ENCODE measurements at places on chromosomes 1 and 21.

DNA sequence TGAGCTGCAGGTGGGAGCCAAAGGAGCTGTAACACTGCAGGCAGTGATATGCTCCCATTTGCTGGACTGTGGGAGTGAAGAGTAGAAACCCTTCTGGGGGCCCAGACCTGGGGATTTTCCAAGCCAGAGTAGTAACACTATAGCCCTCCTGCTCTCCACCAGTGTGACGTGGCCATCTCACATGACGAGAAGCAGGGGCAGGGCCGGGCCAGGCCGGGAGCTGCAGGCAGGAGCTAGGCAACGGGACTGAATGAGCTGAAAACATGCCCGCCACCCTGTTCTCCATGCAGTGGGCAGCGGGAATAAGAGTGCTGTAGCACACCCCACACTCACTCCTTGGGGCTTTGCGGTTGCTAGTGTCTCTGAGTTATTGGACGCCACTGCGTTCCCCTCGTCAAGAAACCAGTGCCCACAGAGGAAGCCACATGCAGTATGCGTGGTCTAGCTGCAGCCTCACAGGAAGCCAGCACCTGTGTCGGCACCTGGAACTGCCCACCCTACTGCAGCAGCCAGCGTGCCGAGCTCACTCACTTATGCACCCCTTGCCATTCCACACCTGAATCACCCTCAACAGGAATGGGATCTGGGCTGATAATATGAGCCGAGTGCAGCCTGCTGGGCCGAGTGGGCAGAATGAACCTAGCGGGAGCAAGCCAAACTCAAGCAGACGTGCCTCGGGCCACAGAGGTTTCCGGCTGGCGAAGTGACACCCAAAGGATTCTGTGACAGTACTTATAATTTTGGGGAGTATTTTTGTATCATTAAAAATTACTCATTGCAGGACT is 1389.6 kb downstream of the KCNT2 start:
- DNase-seq, result no peak

DNA sequence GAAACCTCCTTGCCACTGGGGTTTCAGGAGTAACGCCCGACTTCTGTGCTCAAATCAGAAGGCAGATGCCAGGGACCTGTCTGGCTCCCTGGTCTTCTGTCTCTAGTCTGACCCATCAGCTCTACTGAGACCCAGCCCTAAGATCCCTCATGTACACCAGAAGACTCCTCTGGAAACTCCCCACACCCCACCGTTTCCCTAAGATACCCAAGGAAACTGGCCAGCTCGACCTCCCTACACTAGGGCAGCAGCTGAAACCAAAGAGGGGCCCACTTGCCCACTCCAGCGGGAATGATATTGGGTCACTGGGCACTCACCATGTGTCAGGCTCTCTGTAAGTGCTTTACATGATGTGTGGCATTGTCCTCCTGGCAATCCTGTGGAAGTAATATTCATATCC is 469 bp upstream of the S100A16 start:
- DNase-seq, result no peak

- DNase-seq, result no peak
Observed at GRCh38 chr1:160217481-160218051, 12.4 kb downstream of the PEA15 start.

DNA sequence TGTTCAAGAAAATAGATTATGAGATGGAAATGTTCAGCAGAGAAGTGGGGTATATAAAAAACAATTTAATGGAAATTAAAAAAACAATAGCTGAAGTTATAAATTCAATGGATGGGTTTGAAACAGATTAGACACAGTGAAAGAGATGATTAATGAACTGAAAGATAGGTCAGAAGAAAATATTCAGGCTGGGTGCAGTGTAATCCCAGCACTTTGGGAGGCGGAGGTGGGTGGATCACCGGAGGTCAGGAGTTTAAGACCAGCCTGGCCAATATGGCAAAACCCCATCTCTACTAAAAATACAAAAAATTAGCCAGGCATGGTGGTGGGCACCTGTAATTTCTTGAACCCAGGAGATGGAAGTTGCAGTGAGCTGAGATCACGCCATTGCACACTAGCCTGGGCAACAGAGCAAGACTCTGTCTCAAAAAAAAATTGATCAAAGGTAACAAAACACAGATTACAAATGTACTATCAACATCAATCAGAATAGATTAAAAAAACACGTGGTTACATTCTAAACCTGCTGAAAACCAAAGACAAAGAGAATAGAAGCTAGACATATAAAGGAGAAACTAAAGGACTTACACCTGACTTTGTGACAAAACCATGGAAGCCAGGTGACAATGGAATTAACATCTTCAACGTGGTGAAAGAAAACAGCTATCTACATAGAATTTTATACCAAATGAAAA is 4.8 kb upstream of the SUMO3 start:
- DNase-seq, result no peak

DNA sequence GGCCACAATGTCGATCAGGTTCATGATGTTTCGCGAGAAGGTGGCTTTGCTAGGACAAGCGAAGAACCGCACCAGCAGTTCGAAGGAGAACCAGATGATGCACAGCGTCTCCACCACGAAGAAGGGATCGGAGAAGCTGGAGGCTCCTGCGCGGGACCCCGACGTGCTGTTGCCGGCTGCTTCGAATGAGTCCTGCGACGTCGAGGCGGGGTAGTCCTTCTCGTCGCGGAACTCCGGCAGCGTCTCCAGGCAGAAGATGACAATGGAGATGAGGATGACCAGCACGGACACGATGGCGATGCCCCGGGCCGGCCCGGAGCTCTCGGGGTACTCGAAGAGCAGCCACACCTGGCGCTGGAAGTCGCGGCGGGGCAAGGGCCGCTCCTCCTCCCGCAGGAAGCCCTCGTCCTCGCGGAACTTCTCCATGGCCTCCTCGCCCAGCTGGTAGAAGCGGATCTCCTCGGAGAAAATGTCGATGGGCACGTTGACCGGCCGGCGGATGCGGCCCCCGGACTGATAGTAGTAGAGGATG is 869 bp downstream of the KCNA3 start:
- peak; percentile 19 for DNase-seq

DNA sequence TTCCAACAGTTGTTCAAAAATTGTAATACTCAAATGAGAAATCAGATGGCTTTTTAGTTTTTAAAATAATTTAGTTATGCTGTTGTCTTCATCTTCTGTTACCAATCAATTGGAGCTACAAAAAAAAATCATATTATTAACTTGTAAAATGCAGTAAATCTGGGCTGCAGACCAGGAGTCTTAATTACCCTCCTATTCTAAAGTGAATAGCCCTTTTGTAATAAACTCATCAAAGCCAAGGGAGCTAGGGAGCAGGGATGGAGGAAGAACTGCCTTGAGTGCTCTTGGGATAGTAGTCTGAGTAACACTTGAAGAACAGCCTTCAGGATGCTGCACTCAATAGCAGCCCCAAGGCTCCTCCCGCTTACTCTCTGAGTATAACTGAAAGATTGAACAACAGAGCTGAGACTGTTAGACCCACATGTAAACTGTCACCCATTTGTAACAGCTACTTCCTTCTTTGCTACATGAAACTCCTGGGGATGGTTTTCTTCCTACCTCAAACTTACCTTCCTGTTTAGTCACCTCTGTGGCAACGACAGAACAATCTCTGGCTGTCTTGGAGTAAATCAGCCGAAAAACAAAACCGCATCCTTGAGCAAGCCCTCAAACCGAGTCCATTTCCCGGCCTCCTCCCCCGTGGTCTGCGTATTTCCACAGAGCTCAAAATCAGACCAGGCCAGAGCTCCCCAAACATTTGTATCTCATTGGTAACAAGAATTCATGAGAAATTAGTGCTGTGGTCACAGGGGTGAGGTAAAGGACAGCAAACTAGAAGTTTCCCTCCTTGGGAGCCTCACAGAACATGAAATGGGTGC is 55.9 kb downstream of the CD58 start:
- peak; percentile 94 for DNase-seq

DNA sequence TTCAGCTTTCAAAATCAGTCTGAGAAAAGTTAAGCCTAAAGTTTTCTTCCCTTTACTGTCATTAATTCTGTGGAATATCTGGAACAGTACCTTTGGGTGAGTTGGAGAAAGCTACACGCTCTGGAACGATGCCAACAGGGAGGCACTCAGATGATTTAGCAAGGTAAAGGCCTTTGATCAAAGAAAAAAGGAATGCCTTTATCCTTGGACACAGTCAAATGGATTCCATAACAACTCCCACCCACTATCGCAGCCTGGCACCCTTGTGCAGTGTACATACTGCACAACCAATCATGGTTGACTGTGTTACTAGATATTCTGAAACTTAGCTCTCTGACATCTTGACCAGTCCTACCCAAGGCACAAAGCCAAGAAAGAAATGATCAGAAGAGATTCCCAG is 218.7 kb downstream of the PATJ start:
- DNase-seq, result no peak

DNA sequence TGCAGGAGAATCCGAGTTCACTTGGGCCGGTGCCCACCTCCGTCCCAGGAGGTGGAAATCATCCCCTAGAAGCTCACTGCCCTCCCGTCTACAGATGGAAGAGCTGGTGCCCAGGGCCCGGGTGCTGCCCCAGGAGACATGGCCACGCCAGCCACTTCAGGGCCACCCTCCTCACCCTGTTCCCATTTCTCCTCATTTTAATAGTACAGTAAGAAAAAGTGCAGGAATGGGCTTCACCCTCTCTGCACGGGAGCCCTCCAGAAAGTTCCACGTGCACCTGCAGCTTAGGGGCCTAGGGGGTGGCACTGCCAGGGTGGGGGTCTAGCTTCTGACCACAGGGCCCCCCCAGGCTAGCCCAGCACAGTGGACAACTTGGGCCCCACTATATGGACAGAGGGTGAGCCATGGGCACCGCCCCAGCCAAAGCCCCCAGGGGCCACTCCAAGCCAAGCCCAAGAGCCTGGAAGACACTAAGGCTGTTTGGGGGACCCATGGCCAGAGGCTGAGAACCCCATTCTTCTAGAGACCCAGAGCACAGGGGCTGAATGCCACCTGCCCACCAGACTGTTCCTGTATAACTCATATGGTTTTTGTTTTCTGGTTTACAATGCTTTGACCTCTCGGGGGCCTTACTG is 3.4 kb upstream of the FTCD start:
- DNase-seq, result no peak

- no peak for DNase-seq
Observed at GRCh38 chr1:199688133-199688676, 339.3 kb upstream of the NR5A2 start.

- DNase-seq, result no peak
Observed at GRCh38 chr1:160863774-160864131, 1.1 kb upstream of the CD244 start.

DNA sequence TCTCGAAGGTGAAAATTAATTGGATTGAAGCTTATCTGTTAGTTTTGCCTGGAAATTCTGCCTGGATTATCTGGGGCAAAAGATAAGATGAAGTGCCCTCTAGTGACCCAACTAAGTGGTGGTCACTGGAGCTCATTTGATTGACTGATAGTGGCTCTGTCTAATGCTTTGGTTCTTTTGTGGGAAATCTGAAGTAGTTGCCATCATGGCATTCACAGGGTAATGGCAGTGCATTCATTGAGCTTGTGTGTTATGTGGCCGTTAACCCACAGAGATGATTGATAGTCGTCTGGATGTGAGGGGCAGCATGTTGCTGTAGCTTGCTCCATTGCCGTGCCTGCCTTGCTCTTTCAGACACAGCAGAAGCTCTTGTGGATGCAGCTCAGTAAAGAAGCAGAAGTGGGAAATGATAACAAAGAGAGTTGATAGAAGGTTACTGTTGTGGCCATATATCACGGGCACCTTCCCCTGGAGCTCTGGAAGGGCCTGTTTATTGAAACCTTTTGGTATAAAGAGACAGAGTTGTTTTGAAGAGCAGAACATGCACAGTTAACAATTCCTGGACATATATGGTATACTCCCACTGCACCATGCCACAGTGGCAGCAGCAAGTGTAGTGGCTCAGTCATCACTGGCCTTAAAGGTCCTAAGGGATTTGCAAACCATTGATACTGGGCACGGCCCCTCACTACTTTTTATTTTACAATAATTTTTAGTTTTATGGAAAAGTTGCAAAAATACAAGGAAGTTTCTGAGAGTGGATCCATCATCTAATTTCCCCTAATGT is 42.0 kb downstream of the CXADR start:
- DNase-seq, result no peak

DNA sequence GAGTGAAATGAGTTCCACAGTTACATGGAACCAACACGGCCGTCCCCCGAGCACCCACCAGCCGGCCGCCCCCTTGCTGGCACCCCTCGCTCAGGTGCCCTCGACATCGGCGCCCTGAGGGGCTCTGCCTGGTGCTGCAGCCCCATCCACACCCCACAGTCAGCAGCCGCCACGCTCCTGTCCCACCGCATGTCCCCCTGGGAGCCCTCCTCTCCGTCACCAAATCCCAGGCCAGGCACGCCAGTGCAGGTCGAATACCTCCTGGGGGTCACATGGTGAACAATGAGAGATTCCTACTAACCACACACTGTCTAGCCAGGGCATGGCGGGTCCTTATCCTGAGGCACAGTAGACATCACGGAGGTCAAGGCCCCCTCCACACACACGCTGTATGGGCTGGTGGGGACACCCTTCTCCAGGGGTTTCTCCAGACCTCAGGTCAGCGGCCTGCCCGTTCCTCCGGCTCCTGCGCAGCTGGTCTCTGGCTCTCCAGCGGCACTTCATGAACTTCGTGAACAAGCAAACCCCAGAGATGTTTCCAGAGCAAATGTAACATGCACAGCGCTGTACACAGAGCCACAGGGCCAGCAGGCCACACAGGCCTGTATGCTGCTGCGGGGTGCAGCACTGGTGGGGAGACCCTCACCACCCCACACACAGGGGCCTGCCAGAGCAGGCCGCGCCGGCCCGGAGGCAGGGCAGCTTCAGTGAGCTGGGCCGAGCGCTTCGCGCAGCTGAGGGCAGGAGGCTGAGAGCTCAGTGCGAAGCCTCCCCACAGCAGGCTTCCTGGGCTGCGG is 21.8 kb downstream of the POFUT2 start:
- no peak for DNase-seq

GRCh38 chr1:223840254-223840653 is 5.5 kb downstream of the TP53BP2 start:
- no peak for DNase-seq

GRCh38 chr1:201543871-201544642 is 5.1 kb downstream of the NAV1 start:
- DNase-seq, result no peak

GRCh38 chr1:53189061-53189460 is 7.6 kb upstream of the CPT2 start:
- no peak for DNase-seq

GRCh38 chr1:147723691-147724323 is 36.6 kb downstream of the GJA5 start:
- peak; percentile 9 for DNase-seq

DNA sequence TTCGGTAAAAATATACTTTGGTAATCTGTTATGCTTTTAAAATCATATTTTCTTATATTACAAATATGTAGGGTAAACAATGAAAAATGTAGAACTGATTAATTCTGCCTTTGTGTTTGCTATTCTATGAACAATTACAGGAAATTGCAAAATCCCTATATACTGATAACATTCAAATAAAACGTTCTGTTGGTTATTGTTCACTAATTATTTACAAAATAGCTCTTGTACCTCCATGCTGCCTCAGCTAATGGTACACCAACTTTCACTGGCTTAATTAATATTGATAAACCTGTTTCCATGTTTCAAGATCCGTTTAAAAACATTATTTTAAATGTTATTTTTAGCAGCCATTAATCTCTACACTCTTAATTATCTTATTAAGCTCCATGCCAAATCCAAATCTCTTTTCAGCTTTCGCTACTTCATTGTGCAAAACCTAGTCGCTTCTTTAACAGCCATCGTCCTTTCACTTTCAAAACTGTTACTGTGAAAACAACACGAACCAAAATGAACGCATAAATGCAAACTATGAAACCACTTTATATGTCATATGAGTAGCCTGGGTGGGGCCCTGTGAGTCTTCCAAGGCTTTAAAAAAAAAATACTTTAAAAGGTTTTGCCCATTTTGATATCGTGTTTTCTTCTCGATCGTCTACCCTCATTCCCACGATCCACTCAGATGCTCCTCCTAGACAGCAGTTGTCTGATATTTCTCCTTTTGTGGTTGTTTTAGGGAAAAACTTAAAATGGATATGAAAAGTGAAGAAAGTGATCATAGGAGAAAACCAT is 807.1 kb downstream of the USP25 start:
- DNase-seq, result no peak

All from activated CD4-positive, alpha-beta T cell treated with anti-CD3 and anti-CD28 coated beads, Interleukin-10, Interleukin-2, amounts not matched to agents 100 ng/mL and 50 ng/mL, durations not matched to agents 16 hours and 8 hours (primary cell).